ENCODE measurements at places on chromosomes 5 and 9.

- no peak for DNase-seq
These were observed 7.7 kb downstream of the IL4 start for GRCh38 chr5:132681476-132681831.

GRCh38 chr9:86052556-86053468, 46.5 kb downstream of the GOLM1 start:
- no peak for DNase-seq

- DNase-seq = no peak
These were observed 515.8 kb downstream of the KIF4B start for GRCh38 chr5:155529362-155529761.

GRCh38 chr9:116416421-116416820, 262.8 kb downstream of the PAPPA start:
- DNase-seq = no peak

DNA sequence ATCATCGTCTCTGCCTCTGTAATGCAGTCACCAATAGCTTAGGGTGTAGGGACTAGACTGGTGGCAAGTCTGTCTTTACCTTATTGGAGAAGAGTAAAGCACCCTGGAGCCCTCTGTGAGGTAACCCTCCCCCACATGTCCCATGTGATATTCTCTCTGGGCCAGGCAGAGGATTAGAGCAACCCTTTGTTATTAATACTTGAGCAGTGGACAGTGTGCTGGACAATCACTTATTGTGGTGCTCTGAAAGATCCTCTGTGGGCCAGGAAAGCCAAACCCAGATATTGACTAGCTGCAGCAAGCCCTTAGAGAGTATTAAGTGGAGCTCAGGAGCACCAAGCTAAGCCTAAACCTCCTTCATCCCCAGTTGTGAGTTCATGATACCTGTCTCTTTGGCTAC, 139.7 kb upstream of the RUSC2 start:
- DNase-seq = no peak

DNA sequence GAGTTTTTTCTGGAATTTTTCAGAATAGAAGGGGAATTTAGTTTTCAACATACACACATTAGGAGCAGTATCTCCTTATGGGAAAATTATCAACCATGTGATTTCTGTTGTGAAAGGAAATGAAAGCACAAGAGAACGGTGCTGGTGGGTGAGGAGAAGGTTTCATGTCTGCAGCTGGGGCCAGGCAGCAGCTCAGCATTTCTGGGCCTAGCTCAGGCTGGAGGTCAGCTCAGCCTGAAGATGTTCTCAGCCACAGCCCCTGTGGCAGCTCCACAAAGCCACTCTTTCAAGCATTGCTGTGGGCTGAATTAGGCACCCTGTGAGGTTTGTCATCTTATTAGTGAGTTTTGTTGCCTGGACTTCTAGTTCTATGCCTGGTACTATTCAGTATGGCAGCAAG, 90.3 kb downstream of the DIRAS2 start:
- no peak for DNase-seq

- no peak for DNase-seq
These were observed 220.5 kb downstream of the SH3GL2 start for GRCh38 chr9:17799369-17799768.

DNA sequence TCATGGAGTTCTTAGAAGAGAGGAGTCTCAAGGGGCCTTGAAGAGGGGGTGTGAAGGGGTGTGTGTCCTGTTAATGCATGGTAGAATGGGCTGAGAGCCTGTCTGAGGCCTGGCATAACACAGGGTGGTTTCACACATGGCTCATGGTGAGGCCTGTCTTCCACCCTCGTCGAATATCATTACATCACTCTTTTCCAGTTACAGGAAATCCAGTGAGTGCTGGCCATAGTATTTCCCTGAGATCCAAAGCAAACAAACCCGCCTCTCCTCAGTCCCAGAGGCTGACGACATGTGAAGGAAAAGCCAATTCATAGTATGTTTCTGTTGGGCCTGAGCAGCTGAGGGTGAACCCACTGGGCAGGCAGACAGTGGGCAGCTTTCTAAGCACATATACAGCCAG, 159.4 kb upstream of the NR3C1 start:
- DNase-seq = no peak

DNA sequence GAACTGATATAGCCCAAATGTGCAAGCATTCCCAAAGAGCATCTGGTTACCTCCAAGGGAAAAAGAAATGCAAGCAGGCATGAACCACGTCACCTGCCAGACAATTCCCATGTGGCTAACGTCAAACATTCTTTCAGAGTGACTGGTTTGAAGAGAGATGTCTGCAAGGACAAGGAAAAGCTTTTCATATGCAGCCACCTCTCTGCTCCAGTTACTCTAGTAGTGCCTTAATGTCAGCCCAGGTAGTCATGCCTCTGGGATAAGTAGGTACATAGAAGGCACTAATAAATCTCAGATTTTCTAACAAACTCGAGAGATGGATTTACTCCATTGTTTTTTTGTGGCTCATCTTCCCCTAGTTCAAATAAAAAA, 96.8 kb upstream of the IFNK start:
- DNase-seq = no peak

- DNase-seq = no peak
These were observed 8.7 kb downstream of the APTX start for GRCh38 chr9:32992595-32993238.

- no peak for DNase-seq
These were observed 15.4 kb downstream of the NIPSNAP3B start for GRCh38 chr9:104779334-104779733.

DNA sequence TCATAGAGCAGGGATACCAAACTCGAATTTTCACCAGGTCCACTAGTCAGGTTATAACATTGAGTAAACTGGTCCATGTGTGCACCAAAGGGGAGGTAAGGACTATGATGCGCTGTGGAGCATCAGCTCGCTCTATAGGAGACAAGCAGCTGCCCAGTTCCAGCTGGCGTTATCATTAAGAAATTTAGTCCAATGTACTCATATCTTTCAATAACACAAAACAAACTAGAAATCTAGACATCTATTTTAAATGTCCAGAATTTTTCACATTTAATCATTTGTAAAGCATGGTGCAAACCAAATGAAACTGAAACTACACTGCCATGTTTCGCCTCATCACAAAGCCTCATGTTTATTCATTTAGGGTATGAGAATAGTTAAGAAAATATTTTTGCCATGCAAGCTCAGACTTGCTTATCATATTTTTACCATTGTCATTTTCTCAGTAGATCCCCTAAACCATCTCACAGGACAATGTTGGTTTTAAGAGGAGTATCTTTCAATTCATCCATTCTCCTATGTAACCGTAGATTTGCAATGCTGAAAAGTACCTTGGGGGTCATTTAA, 50.9 kb downstream of the ZNF474 start:
- no peak for DNase-seq

All from activated T-helper 9 cell treated with anti-CD3 and anti-CD28 coated beads, Interleukin-2, amount 50 U/mL, for 16 hours (primary cell).